Fibroblast of upper back skin (primary cell): ENCODE measurements at places on chromosomes 16 and 17.

DNA sequence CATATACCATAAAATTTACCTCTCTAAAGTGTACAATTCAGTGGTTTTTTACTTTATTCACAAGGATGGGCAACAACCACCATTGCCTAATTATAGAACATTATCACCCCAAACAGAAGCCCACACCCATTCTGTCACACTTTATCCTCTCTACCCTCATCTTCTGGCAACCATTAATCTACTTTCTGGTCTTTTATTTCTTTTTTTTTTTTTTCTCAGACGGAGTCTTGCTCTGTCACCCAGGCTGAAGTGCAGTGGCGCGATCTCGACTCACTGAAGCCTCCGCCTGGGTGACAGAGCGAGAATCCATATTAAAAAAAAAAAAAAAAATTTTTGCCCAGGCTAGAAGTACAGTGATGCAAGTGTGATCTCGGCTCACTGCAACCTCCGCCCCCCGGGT lies 90.7 kb upstream of the CLEC18B start:
- DNase-seq = no peak

GRCh38 chr16:66656547-66656946 lies 40.0 kb downstream of the CMTM4 start:
- no peak for DNase-seq

DNA sequence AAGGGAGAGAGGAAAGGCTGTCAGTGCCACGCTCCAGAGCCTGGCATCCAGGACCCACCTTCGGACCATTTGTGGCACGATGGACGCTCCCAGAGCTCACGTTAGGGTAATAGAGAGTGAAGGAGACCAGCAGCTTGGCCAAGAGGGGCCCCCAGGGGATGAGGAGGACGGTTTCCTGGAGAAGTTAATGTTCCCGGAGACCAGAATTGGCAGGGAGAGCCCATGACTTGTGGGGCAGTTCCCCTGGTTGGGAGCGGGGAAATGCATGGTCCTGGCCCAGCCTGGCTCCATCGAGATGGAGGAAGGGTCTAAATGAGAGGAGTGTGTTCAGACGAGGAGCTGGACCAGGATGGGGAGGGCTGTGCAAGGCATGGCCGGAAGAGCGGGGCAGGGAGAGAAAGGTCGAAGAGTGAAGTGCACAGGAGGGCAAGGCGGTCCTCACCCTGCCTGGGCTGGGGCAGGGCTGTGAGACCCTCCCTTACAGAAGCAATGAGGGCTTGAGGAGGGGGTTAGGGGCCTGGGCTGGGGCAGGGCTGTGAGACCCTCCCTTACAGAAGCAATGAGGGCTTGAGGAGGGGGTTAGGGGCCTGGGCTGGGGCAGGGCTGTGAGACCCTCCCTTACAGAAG lies 2.9 kb upstream of the HIC1 start:
- no peak for DNase-seq

DNA sequence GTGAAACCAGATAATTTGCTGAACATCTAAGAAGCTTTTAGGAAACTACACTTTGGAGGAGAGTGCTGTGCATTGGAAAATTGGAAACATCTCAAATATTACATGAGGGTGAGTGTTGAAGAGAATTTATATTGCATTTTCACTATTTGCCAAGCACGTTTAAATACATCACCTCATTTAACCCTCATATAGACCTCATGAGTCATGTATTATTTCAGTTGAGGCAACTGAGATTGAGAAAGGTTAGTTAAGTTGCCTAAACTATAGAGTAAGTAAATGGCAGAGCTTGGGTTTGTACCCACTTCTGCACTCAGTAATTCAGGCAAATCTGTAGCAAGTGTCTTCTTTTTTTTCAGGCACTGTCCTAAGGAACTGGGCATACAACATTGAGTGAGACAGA lies 3.7 kb upstream of the NLK start:
- peak; percentile 36 for DNase-seq

DNA sequence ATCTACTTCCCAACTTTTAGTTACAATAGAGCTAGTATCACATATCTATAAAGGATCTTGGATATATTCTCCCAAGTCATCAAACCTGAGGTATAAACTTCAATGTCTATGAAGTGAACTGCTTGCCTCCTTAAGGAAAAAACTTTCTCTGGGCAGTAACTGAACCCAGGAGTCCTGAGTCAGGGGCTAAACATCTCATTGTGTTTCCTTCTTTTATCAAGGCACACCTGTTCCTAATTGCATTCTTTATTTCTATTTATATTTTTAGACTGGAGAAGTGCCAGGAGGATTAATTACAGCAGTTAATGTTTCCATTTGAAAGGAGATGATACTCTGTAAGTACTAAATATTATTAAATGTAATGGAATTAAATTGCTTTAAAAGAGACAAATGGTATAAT lies 98.6 kb downstream of the CDH8 start:
- no peak for DNase-seq

- no peak for DNase-seq
Measured at GRCh38 chr16:84307209-84307954, 12.7 kb downstream of the WFDC1 start.

GRCh38 chr16:27332105-27332504 lies 18.3 kb downstream of the IL4R start:
- no peak for DNase-seq

DNA sequence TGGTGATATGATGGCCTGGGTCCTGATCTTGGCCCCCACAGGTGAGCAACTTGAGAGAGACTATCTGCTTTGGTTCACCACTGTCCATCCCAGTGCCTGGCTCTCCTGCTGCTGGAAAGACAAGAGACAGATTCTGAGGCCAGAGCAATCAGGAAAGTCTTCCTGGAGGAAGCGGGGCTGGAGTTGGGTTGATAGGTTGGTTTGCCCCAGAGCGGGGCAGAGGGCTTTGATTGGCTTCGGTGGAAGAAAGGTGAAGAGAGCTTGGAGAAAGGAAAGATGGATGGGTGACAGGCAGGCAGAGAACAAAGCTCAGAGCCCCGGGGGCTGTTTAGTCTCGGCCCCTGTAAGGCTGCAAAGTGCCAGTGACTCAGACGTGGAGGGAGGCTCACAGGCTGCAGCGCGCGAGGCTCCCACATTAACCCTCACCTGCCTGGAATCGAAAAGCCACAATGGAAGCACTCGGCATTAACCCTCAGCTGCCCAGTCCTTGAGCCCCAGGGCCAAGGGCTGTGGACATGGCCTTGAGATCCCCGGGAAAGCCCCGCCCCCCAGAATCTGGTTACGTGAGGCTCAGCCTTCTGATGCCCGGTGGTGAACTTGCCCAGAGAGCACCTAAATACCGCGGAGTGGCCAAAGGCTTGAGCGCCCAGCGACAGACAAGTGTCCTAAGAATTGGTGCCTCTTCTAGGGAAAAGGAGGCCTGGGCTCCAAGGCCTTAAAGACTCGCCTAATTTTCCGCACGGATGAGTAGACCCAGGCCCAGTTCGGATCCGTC lies 996 bp upstream of the CPNE2 start:
- DNase-seq = peak; percentile 35

- no peak for DNase-seq
Measured at GRCh38 chr17:66387392-66387981, 85.1 kb downstream of the PRKCA start.

DNA sequence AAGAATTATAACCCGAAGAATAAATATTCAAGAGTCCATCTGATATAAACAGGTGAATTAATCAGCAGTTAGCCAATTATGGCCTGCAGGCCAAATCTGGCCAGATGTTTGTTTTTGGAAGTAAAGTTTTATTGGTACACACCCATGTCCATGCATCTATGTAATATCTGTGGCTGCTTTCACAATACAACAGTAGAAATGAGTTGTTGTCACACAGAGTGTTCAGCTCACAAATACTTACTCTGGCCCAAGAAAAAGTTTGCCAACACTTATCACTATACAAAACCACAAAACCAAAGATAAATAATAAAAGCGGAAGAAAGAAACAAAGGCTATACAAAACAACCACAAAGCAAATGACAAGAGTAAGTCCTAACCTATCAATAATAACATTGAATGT lies 109.4 kb downstream of the CDYL2 start:
- DNase-seq = no peak

- DNase-seq = peak; percentile 36
Measured at GRCh38 chr16:57807252-57807967, 5.1 kb upstream of the KIFC3 start.

DNA sequence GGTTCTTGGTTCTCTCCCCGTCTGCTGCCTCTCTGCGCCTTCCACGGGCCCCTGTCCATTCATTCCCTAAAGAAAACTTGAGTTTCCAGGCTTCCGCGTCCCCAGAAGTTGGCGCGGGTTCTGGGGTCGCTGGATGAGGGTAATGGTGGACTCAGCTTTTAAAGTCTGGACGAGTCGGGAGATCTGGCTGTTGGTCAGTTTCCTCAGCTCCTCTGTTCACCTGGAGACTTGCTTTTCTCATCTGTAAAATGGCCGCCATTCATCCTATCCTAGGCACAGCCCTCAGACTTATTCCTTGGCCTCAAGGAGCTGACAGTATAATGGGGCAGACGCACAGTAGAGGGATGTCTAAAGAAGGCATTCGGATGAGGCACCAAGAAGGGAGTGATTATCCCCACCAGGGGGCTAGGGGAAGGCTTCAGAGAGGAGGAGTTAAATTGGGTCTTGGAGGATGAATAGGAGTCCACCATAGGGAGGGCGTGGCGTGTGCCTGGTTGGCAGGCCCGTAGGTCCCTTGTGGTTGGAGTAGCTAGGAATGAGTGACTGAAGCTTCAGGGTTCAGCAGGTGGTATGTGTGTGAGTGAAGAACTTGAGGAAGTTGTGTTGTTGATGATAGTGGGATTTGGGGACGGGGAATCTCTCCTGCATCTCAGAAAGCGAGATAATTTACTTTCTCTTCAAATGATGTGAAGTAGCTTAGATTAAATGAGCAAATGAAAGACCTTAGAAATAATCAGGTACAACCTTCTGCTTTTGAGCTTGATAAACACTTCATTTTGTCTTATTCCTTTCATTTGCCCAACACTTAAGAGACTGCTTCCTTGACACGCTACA lies 652 bp downstream of the VPS35L start:
- DNase-seq = peak; percentile 32

GRCh38 chr17:64783556-64784352 lies 121.6 kb upstream of the SMURF2 start:
- DNase-seq = no peak

DNA sequence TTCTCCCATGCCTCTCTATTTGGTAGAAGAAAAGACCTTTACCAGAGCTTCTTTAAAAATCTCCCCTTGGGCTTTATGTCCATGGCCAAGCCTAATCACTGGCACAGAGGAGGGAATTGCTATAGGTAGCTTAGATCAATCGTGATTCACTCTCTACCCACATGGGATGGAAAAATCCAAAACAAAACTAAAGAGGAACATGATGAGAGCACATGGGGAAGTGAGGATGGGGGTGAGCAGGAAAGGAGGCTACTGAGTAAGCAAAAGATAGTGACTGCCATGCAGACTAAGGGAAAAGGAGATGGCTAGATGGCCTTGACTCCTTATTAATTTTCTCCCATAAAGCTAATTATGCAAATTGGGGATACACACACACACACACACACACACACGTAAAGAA lies 201.2 kb downstream of the HS3ST3A1 start:
- no peak for DNase-seq

DNA sequence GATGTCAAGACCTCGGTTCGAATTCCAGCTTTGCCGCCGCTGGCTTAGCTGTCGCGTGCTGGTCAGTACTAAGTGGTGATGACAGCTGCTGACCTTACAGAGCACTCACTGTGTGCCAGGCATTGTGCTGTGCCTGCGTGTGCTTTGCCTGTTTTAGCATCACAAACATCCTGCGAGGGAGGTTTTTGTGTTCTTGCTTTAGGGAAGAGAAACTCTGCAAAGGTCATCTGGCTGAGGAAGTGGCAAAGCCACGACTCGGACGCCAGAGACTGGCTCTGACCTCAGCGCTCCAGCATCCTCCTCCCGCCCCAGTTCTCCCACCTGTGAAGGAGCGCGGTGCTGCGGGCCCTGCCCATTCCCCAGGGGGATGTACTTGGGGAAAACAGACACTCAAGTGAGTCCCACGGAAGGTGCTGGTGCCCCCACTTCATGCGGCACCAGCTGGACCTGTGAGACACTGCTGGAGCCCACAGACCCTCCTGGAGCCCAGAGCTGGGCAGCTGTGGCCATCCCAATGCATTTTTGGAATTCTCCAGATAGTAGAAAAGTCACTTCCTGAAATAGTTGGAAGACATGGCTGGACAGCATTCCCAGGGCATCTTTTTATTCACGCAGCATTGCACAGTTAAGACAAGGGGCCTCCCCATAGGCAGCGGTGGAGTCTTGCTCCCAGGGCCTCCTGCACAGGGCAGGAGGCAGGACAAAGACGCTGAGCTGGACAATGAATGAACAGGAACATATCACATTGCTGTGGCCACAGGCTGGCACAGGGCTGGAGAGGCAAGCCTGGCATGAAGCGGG lies 20.0 kb upstream of the HERPUD1 start:
- DNase-seq = peak; percentile 71

DNA sequence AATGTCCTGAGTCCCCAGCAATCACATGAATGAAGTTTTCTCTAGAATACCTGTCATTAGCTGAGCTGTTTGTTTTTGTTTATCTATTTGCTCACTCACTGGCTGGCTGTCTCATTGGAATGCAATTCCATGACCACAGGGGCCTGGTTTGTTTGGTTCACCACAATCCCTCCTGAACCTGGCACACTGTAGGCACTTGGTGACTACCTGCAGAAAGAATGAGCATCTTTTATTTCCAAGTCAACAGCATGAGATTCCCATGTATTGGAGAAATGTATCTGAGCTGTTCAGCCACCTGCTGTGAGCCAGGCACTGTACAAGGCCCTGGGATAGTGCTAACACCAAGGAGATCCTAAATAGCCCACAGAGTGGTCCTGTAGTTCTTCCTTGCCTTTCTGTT lies 345.1 kb downstream of the XYLT1 start:
- no peak for DNase-seq

DNA sequence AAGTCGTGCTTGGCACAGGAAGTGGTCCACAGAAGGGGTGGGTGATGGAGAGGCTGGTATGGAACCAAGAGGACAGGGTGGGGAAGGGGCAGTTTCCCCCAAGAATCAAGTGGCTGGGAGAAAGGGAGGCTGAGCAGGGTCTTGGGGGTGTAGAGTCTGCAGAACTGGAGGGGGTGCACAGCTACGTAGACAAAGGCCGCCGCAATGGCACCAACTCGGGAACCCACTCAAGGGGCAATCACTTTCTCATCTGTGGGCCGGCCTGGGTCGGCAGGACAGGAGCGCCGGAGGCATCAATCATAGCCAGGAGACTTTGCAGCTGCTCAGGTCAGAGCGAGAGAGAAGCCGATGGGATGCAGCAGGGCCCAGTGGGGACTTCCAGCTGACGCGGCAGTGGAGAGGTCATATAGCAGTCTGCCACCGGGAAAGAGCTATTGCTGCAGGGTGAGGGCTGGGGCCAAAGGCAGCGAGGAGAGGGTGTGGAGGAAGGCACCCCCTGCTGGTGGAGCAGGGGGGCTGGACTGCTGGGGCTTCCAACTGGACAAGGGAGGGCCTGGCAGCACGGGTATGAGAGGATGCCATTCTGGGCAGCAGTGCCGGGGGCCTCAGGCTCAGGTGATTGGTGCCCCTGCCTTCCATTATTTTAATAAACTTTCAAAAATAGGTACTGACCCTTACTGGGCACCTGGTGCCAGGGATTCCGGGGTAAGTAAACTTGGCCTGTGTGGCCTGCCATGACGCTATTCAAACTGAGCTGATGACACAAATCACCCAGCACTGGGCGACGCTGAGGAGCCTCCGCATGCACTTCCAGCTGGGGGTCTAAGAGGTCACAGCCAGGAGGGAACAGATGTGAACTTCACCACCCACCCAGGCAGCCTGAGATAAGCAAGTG lies 52.5 kb upstream of the MTSS2 start:
- peak; percentile 62 for DNase-seq

GRCh38 chr17:74663561-74663960 lies 40.0 kb upstream of the CD300E start:
- DNase-seq = no peak
